Colonic mucosa (tissue), 4 donors: ENCODE measurements at places on chromosomes 4 and X. TPM values are rescaled to one million over a fixed set of nuclear protein-coding genes. Genes with fewer than 3 reads are reported as not detected.

Gene CAPN6
- total RNA-seq: 2.4 TPM

GRCh38 chrX:2374086-2374485, 126.7 kb downstream of the DHRSX start:
- no peak for DNase-seq
- H3K4me3 ChIP-seq: no peak overlapping the region
- H3K27me3 ChIP-seq: no peaks in the 10 kb centered on the region
- no peaks in the 10 kb centered on the region for H3K36me3 ChIP-seq
- H3K27ac ChIP-seq: no peak overlapping the region

Gene SYTL5
- total RNA-seq: 7.1 TPM

DNA sequence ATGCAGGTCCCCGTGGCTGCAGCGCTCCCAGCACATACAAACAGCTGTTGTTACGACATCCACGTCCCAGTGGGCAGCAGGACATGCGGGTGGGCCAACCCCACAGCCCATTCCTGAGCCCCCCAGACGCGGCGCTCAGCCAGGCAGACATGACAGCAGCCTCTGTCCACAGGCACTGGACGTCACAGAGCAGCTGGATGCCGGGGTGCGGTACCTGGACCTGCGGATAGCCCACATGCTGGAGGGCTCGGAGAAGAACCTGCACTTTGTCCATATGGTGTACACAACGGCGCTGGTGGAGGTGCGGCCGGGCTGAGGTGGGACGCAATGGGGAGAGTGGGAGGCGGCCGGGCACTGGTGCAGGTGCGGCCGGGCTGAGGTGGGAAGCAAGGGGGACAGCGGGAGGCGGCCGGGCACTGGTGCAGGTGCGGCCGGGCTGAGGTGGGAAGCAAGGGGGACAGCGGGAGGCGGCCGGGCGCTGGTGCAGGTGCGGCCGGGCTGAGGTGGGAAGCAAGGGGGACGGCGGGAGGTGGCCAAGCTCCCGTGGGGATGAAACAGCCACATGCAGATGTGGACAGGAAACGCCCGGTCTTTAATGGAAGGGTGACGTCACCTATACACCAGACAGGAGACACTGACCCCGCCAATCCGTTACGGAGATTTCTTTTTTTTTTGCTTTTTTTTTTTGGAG, 9.4 kb downstream of the PLCXD1 start:
- peak; percentile 8 for DNase-seq
- H3K4me3 ChIP-seq: no peak overlapping the region
- H3K4me1 ChIP-seq: no peaks in the 10 kb centered on the region
- no peaks in the 10 kb centered on the region for H3K27me3 ChIP-seq
- H3K36me3 ChIP-seq: no peaks in the 10 kb centered on the region

Gene CDX4
- not detected for total RNA-seq

DNA sequence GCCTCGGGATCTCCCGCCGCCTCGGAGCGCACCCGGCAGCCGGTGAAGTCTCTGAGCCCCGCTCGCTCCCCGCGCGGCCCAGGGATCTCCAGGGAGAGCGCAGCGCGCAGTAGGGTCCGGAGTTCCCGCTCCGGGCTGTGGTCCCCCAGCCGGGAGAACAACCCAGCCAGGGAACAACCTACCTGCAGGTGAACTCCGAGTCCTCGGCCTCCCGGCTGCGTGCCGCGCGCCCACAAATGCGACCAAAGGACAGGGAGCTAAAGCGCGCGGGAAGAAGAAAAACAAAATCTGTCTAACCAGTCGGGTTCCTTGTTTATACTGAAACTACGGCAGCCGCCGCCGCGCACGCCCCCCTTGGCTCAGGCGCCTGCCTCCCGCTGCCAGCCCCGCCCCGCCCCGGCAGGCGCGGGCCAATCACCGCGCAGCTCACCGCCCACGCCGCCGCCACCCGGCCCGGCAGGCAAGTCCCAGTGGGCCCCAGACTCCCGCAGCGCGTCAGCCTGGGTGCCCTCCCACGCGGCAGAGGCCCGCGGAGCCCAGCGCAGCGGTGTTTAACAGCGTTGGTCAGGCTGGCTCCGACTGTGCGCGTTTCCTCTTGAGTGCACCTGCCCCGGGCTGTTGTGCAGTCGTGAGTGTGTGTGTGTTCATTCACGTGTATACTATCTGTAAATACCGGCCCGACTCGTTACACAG, at the start of gene RASGEF1B:
RASGEF1B (minus strand) TSS at position 320 of the 693 bp plus-strand sequence. CDS start 12,399 bp downstream, outside the sequence.
- H3K27ac ChIP-seq: peak within 1 kb of the TSS; percentile 98
- peaks cover 6% of the 10 kb centered on the region for H3K4me1 ChIP-seq
- peak within 1 kb of the TSS; percentile 82 for H3K4me3 ChIP-seq
- peak; percentile 92 for DNase-seq
- H3K36me3 ChIP-seq: no peaks in the 10 kb centered on the region
- no peaks in the 10 kb centered on the region for H3K27me3 ChIP-seq

DNA sequence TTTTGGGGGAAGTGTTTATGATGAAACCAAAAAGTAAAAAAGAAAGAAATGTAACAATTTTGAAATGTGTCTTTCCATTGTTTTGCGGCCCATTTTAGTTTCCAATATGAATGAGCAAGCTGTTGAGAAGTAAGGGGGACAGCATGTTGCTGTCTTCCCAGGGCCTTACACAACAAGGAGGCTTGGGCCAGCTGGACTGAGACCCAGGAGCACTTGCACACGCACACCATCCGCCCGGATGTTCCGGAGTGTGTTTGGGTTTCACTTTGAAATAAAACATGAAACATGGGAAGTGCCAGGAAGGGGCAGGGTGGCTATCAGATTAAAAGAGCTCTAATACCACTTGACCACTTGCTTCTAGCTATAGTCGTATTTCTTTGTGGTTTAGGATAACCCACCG, 144.4 kb downstream of the NHS start:
- no peaks in the 10 kb centered on the region for H3K4me1 ChIP-seq
- H3K36me3 ChIP-seq: no peaks in the 10 kb centered on the region
- no peak overlapping the region for H3K4me3 ChIP-seq
- H3K27ac ChIP-seq: no peak overlapping the region

Gene RAI2
- total RNA-seq: 4.8 TPM

DNA sequence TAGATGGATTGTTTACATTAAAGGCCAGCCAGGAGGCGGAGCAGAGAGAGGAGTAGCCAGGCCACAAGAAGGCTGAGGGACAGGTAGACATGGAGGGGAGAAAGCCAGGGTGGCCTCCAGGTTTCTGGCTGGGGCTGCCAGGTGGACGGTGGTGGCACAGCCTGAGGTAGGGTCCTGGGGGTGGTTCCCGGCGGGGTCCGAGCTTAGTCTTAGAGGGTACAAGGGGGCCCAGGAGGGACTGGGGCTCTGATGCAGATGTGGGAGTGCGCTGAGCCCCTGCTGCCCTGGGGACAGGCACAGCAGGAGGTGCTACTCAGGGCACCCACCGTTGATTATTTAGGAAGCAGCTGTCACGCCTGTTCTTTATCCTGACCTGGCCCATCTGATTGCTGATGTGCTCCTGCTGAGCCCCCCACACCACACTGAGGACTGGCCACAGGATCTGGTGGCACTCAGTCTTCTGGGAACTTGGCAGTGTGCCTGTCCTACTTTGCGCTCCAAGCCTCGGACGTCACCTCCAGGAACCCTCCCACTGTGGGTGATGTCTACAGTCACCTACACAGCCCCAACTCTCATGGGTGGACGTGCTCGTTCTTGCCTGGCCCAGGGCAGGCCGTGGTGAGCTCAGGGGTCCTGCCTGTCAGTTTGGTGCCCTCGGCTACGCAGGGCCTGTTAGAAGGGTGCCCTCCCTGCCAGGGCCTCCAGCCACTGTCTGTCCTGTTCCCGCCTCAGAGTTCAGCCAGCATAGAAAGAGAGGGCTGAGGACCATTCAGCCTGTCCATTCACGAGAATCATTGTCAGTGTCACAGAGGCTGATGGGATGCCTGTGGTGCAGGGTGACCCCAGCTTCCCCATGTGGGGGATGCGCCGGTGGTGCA, 12.0 kb downstream of the WFS1 start:
- no peak for DNase-seq
- no peaks in the 10 kb centered on the region for H3K4me1 ChIP-seq
- no peak overlapping the region for H3K4me3 ChIP-seq
- no peaks in the 10 kb centered on the region for H3K27me3 ChIP-seq
- H3K36me3 ChIP-seq: no peaks in the 10 kb centered on the region
- H3K27ac ChIP-seq: no peak overlapping the region

Gene PTPN13
- total RNA-seq: 4.2 TPM

DNA sequence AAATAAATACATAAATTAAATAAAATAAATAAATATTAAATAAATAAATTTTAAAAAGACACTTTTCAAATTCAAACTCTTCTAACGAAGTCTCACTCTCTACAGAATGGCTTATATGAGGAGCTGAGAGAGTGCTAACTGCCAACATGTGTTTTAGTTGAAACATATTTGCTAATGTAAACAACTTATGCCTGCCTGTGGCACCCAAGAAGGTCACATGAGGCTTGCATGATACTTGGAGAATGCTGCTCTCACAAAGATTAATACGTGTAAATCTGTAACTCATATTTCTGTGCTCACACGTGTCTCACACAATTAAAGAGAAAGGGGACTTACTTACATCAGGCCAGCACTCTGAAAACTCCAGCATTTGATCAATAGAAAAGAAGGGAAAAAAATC, 43.2 kb upstream of the PITX2 start:
- DNase-seq: no peak
- no peaks in the 10 kb centered on the region for H3K27me3 ChIP-seq
- H3K36me3 ChIP-seq: no peaks in the 10 kb centered on the region
- H3K4me3 ChIP-seq: no peak overlapping the region
- no peaks in the 10 kb centered on the region for H3K4me1 ChIP-seq

GRCh38 chr4:113674251-113674650, 87.3 kb downstream of the CAMK2D start:
- no peaks in the 10 kb centered on the region for H3K27me3 ChIP-seq
- peaks cover 4% of the 10 kb centered on the region for H3K4me1 ChIP-seq
- no peak overlapping the region for H3K4me3 ChIP-seq
- no peak for DNase-seq

DNA sequence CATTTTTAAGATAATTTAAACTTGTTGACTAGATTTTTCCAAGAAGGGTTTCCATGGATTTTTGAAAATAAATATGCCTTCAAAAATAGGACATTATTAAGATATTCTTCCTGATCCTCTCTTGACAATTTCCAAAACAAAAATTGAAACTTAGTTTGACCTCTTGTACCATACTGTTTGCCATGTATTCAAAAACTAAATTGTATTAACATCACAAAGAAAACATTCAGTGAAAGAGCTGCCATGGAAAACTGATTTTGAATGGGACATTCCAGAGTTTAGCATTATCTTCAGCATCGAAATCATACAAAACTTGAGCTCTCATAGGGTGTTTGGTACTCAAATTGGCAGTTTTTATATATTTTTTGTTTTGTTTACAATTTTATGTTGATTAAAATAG, 68.0 kb upstream of the HPGD start:
- no peak overlapping the region for H3K4me3 ChIP-seq
- no peak for DNase-seq
- H3K27me3 ChIP-seq: no peaks in the 10 kb centered on the region
- no peaks in the 10 kb centered on the region for H3K36me3 ChIP-seq
- H3K27ac ChIP-seq: no peak overlapping the region

Gene TASL
- total RNA-seq: 1.1 TPM

- H3K27me3 ChIP-seq: no peaks in the 10 kb centered on the region
- no peaks in the 10 kb centered on the region for H3K36me3 ChIP-seq
- no peak for DNase-seq
Observed at GRCh38 chr4:2426069-2426397, 7.3 kb downstream of the CFAP99 start.

GRCh38 chr4:164512124-164512523, 241.8 kb upstream of the SMIM31 start:
- H3K4me1 ChIP-seq: no peaks in the 10 kb centered on the region
- no peak overlapping the region for H3K4me3 ChIP-seq
- no peaks in the 10 kb centered on the region for H3K36me3 ChIP-seq
- no peak for DNase-seq
- no peak overlapping the region for H3K27ac ChIP-seq

Gene N4BP2
- 7.5 TPM for total RNA-seq

DNA sequence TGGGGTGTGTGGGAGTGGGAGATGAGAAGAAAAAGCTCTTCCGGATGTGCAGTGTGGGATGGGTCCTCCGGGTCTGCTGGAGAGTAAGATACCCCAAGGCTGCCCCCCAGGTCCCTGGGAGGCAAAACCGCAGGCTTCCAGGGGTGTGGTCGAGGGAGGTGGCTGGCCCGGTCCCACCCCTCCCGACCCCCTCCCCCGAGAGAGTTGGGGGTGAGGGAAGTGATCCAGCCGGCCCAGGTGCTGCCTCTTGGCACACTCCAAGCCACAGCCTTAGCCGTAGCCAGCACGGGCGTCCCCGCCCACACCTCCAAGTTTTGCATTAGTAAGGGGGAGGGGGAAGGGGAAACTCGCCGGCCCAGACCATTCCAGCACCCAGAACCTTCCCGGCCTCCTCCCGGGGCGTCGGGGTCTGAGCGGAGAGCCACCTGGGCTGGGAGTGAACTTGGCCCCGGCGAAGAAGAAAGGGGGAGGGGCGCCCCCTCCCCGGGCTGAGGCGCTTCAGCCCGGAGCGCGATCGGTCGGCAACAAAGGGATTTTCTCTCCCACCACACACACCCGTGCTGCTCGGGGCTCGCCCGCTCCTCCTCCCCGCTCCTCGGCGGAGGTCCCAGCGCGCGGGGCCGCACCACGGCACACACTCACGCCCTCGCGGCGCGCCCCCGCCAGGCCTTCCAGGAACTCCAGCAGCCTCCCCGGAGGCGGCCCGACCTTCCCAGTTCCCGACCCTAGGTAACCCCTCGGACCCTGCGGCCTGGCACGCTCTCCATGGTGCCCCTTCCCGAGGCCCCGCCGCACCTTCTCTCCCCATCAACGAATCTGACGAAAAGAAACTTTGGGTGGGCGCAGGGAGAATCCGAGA, 14.4 kb downstream of the BCOR start:
- no peak for DNase-seq
- H3K36me3 ChIP-seq: no peaks in the 10 kb centered on the region
- H3K4me1 ChIP-seq: peaks cover 6% of the 10 kb centered on the region
- H3K27ac ChIP-seq: no peak overlapping the region
- H3K27me3 ChIP-seq: peaks cover 18% of the 10 kb centered on the region
- peak overlapping the region; percentile 34 for H3K4me3 ChIP-seq

- H3K4me1 ChIP-seq: no peaks in the 10 kb centered on the region
- no peak for DNase-seq
- no peak overlapping the region for H3K4me3 ChIP-seq
Observed at GRCh38 chr4:110586131-110586850, 36.6 kb downstream of the PITX2 start.

GRCh38 chr4:41696131-41696530, 52.4 kb downstream of the PHOX2B start:
- H3K4me1 ChIP-seq: no peaks in the 10 kb centered on the region
- no peaks in the 10 kb centered on the region for H3K27me3 ChIP-seq
- no peaks in the 10 kb centered on the region for H3K36me3 ChIP-seq
- no peak overlapping the region for H3K27ac ChIP-seq
- DNase-seq: no peak

DNA sequence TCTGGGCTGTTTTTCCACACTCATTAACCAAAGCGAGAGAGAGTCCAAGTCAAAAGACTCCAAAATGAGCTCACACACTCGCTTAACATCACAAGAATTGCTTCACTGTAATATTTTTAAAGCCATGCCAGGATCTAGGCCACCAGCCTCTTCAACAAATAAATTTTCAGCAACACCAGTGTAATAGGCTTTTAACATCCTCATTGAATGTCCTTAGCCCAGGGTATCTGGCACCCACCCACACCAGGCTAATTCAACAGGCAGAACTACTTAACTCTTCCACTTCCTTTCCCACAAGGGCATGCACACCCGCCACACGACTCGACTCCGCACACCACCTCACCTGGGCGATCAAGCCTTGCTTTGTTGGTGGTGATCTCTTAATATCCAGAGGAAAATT, 34.2 kb downstream of the FAT1 start:
- no peaks in the 10 kb centered on the region for H3K27me3 ChIP-seq
- no peaks in the 10 kb centered on the region for H3K4me1 ChIP-seq
- no peaks in the 10 kb centered on the region for H3K36me3 ChIP-seq
- no peak overlapping the region for H3K4me3 ChIP-seq
- no peak overlapping the region for H3K27ac ChIP-seq
- no peak for DNase-seq

- H3K36me3 ChIP-seq: no peaks in the 10 kb centered on the region
- H3K27me3 ChIP-seq: no peaks in the 10 kb centered on the region
- DNase-seq: peak; percentile 47
Observed at GRCh38 chrX:119067023-119067739, 5.6 kb upstream of the CT47C1 start.

Gene FGA
- 0.24 TPM for total RNA-seq
